Naive thymus-derived CD4-positive, alpha-beta T cell (primary cell): ENCODE measurements at places on chromosomes 13 and 19.

DNA sequence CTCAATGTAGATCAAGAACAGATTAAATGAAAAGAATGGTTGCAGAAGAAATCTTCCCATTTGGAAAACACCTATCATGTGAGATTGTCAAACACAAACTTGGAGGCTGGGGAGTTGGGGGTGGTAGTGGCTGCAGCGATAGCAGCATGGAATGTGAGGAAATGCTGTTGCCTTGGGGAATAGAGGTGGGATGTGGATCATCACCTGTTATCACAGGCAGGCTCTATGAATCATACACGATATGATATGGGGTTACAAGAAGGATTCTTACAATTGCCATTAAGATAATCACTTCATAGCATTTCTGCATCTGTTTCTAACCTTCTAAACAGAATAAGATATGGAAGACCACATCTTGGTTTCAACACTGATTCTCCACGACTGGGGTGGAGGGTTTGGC, 88.7 kb downstream of the RNASEH2B start:
- no peak for DNase-seq

GRCh38 chr13:98792321-98792720, 39.8 kb upstream of the SLC15A1 start:
- DNase-seq = no peak

DNA sequence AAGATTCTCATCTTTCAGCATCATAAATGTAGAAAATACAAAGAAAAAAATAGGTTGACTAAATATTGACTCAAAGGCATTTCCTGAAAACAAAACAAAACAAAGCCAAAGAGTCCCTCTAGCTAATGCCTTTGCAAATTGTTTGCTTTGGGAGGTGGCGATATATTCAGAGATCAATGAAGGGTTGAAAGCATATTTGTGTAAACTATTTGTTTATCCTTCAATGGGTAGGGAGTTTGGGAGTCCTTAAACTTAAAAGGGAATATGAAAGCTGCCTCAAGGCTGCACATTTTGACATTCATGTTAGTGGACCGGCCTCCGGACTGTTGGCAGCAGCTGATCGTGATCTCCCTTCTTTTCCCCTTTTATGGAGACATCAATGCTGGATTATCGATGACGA, 257.5 kb downstream of the ITGBL1 start:
- DNase-seq = no peak

- no peak for DNase-seq
Measured at GRCh38 chr19:12944104-12944674, 1.5 kb upstream of the RAD23A start.

GRCh38 chr19:38370299-38370698, 4.1 kb upstream of the PSMD8 start:
- DNase-seq = no peak
